ENCODE measurements at places on chromosomes 6 and 20.

DNA sequence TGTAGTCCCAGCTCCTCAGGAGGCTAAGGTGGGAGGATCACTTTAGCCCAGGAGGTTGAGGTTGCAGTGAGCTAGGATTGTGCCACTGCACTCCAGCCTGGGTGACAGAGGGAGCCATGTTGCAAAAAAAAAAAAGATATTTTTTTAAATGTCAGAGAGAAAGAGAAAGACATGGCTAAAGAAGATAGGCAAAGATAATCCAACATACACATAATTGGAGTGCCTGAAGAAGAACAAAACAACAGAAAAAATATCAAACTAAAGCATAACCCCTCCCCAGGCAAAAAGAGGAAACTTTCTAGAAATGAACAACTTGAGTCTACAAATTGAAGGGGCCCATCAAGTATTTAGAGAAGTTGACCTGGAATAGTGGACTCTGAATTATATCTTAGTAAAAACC is 14.0 kb upstream of the GRM4 start:
- no peak for DNase-seq

DNA sequence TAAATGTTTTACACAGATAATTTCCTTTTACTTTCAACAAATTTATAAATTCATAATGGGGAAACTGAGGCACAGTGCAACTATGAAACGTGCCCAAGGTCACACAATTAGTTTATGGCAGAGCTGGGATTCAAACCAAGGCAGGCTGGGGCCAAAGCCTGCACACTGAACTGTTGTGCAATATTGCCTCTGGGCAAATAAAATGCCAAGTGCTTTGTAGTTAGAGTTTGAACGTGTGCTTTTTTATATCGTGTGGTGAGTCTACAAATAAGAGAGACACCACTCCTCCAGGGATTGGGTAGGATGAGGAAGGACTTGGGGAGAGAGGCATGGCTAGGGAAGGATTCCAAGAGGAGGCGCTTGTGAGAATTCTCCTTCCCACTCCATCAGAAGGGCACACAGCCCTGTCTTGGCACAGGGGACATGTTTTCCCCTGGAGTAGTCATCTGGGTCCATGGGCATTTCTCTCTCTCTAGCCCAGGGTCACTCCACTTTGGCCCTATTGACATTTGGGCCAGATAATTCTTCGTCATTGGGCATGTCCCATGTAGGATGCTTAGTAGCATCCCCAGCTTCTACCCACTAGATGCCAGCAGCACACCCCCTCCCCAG is 2.8 kb upstream of the CDH22 start:
- DNase-seq: no peak

GRCh38 chr20:10857352-10858070 is 183.7 kb upstream of the JAG1 start:
- no peak for DNase-seq

- DNase-seq: no peak
Measured at GRCh38 chr6:20620043-20620442, 85.8 kb downstream of the CDKAL1 start.

All from T-cell (primary cell).